ENCODE measurements at places on chromosomes 4 and X. TPM values are rescaled to one million over a fixed set of nuclear protein-coding genes. Genes with fewer than 3 reads are reported as not detected.

- no peak overlapping the region for H3K4me3 ChIP-seq
- H3K36me3 ChIP-seq, result peaks cover 33% of the 10 kb centered on the region
- no peaks in the 10 kb centered on the region for H3K27me3 ChIP-seq
- H3K4me1 ChIP-seq, result peaks cover 4% of the 10 kb centered on the region
- DNase-seq, result no peak
These were observed 76.1 kb downstream of the KLHL8 start for GRCh38 chr4:87144356-87144755.

GRCh38 chr4:105462576-105462975, 11.3 kb downstream of the PPA2 start:
- H3K36me3 ChIP-seq, result peaks cover 54% of the 10 kb centered on the region
- DNase-seq, result no peak
- H3K27ac ChIP-seq, result no peak overlapping the region
- no peak overlapping the region for H3K4me3 ChIP-seq

The SLC38A5 gene
- total RNA-seq, result 78.9 TPM

The TCEAL6 gene
- not detected for total RNA-seq

The EREG gene
- not detected for total RNA-seq

The CT47A7 gene
- not detected for total RNA-seq

The VCX2 gene
- total RNA-seq, result not detected

The ANOS1 gene
- 0.02 TPM for total RNA-seq

All from activated CD4-positive, alpha-beta T cell treated with anti-CD3 and anti-CD28 coated beads, Interleukin-2, amount 10 ng/mL, durations not matched to agents 7 days and 5 days (primary cell).